ENCODE measurements at places on chromosomes 6 and 20.

DNA sequence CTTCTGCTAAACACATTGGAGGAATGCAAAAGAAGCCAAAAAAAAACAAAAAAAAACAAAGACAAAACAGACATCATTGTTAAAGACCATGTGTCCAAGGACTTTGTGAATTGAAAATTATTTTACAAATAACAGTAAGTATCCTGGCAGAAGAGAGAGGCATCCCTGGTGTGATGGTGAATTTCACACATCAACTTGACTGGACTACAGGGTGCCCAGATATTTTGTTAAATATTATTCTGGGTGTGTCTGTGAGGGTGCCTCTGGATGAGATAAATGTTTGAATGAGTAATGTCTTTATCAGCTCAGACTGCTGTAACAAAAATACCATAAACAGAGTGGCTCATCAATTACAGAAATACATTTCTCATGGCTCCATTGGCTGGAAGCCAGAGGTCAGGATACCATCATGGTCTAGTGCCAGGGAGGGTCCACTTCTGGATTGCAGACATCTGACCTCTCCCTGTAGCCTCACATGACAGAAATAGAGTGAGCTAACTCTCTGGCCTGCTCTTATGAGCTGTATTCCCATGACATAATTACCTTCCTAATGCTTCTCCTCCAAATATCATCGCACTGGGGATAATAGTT, 12.2 kb upstream of the C6orf118 start:
- DNase-seq, result no peak

DNA sequence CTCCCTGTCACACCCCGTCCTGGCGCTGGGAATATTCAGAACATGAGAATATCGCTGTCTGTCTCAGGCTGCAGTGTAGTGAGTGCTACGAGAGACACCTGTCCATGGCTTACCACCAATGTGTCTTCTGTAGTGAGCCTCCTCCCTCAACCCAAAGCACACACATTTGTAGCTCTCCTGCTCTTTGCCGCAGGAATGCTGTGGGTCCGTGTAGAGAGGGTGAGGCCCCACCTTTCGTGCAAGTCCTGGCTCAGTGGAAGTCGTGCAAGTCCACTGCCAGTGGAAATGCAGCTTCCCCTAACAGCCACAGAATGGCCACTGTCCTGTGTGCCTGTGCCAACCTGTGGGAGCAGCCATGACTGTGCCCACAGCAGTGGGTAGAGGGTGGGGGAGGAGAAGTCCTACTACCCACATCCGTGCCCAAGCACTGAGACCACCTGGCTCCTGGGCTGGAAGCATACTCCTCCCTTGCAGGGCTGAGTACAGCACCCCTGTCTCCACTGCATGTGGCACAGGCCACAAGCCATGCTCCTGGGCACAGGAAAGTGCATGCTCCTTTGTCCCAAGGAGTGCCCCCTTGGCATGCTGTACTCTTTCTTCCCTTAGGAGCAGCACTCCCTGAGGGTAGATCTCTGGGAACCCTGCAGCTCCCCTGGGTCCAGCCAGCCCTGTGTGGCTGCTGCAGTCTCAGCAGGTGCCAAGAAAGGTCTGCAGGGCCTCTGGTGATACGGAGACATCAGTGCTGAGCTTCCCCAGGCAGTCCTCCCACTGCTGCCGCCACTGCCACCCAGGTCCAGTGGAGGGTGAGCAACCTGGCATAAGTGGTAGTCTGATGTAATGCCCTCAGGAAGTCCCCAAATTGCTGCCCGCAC, 28.0 kb downstream of the IGF2R start:
- no peak for DNase-seq

DNA sequence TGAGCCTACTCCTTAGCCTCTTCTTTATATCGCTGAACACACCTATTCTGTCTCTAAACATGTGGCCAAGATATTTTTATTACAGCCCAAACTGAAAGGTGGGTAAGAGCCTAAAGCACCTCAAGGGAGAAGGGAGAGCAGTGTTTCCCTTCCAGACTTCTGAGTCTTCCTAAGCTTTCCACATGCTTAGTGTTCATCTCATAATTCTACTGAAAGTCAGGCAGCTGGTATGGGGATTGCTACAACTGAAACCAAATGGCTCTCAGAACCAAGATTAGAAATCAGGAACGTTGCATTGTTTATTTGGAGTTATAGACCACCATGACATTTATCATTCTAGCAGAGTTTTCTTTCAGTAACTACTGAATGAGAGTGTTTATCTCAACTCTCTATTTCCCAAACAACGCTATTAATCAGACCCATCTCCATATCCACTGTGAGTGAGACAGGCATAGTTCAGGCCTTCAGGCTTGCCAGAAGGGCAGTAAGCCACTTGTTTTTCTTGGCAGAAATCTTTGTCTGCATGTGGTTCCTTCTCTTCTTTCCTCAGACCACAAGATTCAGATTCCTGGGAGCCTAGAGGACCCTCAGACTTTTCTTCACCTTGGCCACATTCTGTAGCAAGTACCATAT, 22.8 kb downstream of the VGLL2 start:
- no peak for DNase-seq

- no peak for DNase-seq
Measured at GRCh38 chr6:14804785-14805210, 441.1 kb upstream of the JARID2 start.

DNA sequence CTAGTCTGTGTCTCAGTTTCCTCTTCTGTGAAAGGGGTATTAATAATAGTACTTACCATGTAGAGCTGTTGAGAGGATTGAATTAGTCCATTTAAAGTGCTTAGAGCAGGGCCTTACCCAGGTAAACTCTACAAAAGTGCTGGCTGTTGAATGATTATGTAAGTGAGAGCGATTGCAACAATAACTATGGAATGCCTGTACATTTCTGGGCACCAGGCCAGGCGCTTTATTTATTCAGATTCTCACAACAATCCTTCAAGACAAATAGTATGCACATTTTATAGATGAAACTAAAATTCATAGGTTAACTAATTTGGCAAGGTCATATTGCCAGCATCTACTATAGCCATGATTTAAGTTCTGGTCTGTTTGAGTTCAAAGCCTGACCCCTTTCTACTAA, 78.3 kb upstream of the MMS22L start:
- no peak for DNase-seq

DNA sequence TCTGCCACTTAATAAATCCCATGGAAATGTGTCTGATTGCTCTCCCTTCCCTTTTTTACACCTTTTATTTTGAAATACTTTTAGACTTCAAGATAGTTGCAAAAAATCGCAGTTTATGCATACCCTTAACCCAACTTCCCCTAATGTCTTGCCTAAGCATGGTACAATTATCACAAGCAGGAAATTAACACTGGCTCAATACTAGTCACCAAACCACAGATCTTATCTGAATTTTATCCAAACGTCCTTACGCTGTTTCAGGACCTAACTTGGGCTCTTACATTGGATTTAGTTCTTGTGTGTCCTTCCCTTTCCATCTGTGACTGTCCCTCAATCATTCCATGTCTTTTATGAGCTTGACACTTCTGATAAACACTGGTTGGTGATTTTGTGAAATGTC, 146.3 kb downstream of the ZNF217 start:
- DNase-seq, result no peak

GRCh38 chr20:10219993-10220750, 1.5 kb downstream of the SNAP25 start:
- no peak for DNase-seq

- peak; percentile 41 for DNase-seq
Measured at GRCh38 chr6:107618672-107619071, 128.8 kb downstream of the SOBP start.

GRCh38 chr6:149128489-149129145, 188.9 kb upstream of the TAB2 start:
- DNase-seq, result no peak

- no peak for DNase-seq
Measured at GRCh38 chr20:54278262-54278661, 70.4 kb downstream of the PFDN4 start.

- DNase-seq, result no peak
Measured at GRCh38 chr20:63843222-63843621, 12.2 kb upstream of the ZBTB46 start.

GRCh38 chr6:114989279-114989964, 646.6 kb upstream of the HS3ST5 start:
- peak; percentile 7 for DNase-seq

- peak; percentile 25 for DNase-seq
Measured at GRCh38 chr20:46118481-46119020, 437 bp downstream of the CD40 start.

- DNase-seq, result no peak
Measured at GRCh38 chr6:38604700-38605099, 35.0 kb downstream of the BTBD9 start.

GRCh38 chr20:50389438-50389807, 120.8 kb upstream of the PTPN1 start:
- no peak for DNase-seq

DNA sequence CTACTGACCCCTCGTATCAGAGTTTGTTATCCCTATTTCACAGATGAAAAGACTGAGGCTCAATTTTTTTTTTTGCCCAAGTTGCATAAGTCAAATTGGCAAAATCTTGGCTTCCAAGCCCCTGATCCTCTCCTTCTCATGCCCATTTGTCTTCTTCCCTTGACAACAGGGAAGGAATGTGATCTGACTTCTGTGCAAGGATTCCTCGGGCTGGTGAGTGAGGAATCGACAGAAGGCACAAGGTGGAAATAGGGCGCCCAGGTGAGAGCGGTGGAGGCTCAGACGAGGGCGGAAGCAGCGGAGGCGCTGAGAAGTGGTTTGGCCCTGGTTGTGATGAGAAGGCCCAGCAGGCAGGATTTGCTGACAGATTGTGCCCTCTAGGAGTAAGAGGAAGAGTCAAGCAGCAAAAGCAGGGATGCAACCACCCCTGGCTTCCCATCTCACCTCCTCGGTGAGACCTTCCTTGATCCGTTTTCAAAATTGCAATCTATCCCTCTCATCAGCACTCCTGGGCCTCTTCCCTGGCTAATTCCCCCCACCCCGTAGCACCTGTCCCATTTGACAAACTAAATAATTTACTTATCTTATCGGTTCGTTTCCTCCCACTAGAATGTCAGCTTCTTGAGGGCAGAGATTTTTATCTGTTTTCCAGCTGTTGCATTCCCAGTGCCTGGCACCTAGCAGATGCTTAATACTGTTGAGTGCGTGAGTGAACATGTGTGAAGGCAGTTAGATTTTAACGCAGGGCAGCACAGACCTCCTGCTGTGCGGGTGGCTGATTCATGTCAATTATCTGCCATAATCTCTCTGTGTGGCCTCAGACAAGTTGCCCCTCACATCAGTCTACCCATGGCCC, 3.7 kb upstream of the SIRPA start:
- no peak for DNase-seq

GRCh38 chr6:99252421-99252820, 97.1 kb downstream of the FAXC start:
- DNase-seq, result no peak

DNA sequence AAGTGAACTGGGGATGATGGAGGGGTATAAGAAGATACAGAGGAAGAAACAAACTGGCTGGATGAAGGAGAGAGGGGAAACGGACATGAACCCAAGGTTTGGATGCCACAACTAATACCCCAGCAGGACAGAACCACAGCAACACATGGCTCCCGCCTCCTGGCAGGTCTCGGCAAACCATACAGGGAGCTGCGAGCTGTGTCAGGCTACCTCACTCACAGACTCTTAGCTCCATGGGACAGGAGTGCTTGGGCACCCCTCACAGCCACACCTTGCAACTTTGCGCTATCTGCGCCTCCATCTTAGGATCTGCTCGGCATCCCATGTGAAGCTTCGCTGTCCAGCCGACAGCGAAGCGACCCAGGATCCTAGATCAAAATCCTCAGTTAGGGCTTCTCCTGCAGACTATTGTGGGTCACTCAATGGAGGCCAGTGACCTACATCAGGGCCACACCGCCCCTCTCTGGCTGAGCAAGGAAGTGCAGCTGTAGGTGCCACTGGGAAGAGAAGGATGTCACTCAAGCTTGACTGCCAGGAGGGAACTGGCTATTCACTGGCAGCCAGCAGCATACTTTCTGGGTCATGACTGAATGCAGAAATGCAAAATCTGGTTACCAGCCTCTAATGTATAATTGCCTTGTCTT, 174.4 kb upstream of the RIN2 start:
- peak; percentile 59 for DNase-seq
